ENCODE measurements at places on chromosomes 13 and 19. TPM values are rescaled to one million over a fixed set of nuclear protein-coding genes. Genes with fewer than 3 reads are reported as not detected.

Gene FGF21
- total RNA-seq, result not detected

Gene CEACAM8
- total RNA-seq, result not detected

Gene NUFIP1
- total RNA-seq, result 7.0 TPM

Gene ELSPBP1
- not detected for total RNA-seq

Gene EFNB2
- total RNA-seq, result 4.2 TPM

Gene NPHS1
- total RNA-seq, result 0.38 TPM

Gene TNNI3
- total RNA-seq, result 8.1 TPM

Measured in A549 treated with dexamethasone at 1 μM for 4 hours (cell line).